ENCODE measurements at places on chromosomes 1 and 21.

DNA sequence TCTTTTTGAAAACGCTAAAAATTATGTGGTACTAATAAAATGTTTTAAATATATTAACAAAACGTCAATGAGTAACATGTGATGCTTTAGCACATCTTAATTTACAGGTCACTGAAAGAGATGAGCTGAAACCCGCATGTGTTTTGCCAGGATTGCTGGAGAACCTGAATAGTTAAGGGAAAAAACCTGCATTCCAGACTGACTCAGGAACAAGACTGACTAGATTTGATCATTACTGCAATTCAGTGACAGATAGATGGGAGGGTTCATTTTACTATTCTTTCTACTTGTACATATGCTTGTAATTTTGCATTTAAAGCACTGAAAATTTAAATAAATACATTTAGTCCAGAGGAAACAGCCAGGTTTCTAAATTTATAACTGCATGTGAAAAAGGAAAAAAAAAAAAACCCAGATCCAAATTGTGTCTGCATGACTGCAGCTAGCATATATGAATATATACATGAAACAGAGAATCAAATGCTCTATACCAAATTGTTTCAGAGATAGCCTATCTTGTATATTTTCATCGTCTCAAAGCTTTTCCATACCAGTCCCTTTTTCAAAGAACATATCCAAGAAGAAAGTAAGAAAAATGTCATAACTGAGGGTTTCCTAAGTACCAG lies 71.7 kb downstream of the APP start:
- no peak for DNase-seq

- no peak for DNase-seq
These were observed 128.5 kb upstream of the GALNT2 start for GRCh38 chr1:229938551-229938950.

GRCh38 chr1:225225681-225226080 lies 202.2 kb downstream of the LBR start:
- DNase-seq = no peak

- DNase-seq = no peak
These were observed 8.6 kb upstream of the SLC25A34 start for GRCh38 chr1:15727424-15727823.

- DNase-seq = peak; percentile 2
These were observed 153.8 kb downstream of the ACTL8 start for GRCh38 chr1:17908945-17909344.

DNA sequence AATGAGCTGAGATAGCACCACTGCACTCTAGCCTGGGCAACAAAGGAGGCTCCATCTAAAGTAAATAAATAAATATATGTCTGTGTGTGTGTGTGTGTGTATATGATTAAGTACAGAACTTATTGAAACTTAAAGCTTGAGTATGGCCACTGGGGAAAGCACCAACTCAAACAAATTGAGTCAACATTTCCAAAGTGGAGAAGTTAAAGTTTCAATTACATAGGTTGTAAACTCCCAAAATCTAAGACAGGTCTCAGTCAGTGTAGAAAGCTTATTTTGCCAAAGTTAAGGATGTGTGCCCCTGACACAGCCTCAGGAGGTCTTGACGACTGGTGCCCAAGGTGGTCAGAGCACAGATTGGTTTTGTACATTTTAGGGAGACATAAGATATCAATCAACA lies 458.9 kb upstream of the RGS18 start:
- DNase-seq = no peak

DNA sequence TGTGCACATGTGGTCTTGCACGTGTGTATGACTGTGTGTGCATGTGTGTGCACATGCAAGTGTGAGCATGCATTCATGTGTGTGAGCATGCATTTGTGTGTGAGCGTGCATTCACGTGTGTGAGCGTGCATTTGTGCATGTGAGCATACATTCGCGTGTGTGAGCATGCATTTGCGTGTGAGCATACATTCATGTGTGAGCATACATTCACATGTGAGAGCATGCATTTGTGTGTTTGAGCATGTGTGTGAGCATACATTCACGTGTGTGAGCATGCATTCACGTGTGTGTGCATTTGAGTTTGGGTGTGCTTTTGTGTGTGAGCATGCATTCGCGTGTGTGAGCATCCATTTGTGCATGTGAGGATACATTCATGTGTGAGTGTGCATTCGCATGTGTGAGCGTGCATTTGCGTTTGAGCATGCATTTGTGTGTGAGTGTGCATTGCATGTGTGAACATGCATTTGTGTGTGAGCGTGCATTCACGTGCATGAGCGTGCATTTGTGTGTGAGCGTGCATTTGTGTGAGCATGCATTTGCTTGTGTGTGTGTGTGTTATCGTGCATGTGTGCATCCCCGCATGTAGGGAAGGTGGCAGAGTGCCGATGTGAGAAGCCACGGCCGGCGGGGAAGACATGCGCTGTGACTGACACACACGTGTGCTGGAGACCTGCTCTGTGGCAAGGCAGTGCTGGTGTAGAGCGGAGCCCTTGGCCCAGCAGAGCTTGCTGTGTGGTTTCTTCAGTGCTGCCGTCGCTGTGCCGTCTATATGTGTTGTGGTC lies 18.2 kb downstream of the ITGB2 start:
- no peak for DNase-seq

GRCh38 chr1:222522105-222522915 lies 25.6 kb downstream of the HHIPL2 start:
- no peak for DNase-seq

DNA sequence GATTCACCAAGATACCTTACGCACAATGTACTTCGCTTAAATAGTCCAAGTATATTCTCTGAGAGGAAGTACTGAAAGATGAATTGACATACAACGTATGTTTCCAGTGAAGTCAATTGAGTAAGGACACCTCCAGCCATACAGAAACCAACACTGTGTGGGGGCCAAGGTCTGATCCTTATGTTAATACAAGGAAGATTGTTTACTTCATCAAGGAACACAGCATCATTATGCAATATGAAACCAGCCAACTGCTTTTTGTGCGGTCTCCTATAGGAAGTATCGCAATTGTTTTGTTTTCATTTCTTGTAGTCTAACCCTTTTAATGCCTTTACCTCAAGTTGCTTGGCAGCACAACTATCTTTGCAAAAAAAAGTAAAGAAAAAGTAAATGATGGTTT lies 28.2 kb upstream of the TEKT2 start:
- DNase-seq = peak; percentile 42

GRCh38 chr21:41111681-41112080 lies 56.3 kb upstream of the BACE2 start:
- no peak for DNase-seq

GRCh38 chr1:205658943-205659581 lies 21.2 kb downstream of the SLC45A3 start:
- DNase-seq = peak; percentile 82

DNA sequence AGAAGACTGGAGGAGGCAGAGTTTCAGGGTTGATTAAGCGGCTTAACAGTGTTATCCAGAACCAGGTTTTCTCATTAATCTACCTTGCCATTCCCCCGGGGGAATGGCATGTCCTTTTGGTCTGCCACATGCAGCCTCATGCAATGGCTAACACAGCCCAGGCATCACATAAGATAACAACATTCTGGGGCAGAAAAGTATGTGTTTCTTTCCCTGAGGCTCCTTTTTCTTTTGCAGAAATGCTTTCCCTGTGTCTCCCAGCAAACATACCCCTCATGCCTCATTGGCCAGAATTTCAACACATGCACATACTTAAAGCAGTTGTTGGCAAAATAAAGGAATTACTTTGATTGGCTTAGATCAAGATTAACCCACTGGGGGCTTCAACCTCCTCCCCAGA lies 98.6 kb downstream of the OMA1 start:
- DNase-seq = no peak

GRCh38 chr1:182635871-182636270 lies 31.7 kb upstream of the RGS16 start:
- no peak for DNase-seq

DNA sequence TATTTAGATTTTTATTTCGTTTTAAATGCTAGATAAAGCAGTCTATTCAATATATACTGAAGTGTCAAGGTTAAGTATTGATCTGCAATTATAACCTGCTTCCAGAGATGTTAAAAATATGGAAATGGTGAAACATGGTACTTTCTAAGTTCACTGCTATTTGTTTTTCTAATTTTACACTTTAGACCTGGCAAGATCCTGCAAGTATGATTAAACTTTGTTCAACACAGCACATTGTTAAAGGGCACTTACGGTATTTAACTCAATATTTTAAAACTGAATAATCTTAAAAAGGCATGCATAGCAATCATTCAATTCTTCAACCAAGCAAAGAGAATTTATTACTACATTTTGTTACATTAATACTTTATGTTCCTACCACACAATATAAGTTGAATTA lies 35.7 kb upstream of the ZZZ3 start:
- DNase-seq = no peak

DNA sequence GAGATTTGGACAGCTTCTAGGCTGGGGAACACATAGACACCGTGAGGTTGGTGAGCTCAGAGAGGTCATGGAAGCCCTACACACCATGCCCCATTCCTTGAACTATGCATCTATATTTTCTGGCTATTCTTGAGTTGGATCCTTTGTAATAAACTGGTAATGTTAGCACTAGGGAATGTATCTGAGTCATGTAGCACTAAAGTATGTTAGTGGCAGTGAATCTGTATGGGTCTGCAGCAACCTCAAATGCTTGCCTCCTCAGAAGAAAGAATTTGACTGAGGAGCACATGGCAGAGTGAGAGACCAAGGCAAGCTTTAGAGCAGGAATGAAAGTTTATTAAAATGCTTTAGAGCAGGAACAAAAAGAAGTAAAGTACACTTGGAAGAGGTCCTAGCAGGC lies 43.7 kb upstream of the LRRC7 start:
- no peak for DNase-seq

DNA sequence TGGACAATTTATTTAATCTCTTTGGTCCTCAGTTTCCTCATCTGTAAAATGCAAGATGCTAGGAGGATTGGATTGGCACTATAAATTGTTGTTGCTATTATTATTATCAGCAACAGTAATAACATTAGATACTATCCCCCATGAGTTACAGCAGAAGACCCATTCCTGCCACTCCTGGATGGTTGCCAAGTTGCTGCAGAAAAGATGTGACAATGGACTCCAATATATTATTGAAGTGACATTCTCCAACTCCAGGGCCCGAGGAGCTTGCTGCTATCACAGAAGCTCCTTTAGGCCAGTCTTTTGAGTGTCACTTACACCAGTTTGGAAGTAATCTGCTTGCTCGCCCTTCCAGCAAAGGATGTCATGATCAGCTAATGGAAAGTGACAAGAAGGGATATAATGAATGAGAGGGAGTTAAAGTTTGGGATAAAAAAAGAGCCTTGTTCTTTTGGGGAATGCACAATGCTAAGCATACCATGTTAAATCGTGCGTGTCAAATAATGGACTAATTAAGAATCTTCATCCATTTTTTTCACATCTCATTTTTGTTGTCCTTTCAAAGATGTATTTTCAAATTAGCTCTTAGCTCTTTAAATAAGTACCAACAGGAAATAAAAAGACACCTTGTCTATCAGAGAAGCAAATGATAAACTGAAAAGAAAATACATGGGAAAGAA lies 19.5 kb upstream of the PROX1 start:
- DNase-seq = no peak

DNA sequence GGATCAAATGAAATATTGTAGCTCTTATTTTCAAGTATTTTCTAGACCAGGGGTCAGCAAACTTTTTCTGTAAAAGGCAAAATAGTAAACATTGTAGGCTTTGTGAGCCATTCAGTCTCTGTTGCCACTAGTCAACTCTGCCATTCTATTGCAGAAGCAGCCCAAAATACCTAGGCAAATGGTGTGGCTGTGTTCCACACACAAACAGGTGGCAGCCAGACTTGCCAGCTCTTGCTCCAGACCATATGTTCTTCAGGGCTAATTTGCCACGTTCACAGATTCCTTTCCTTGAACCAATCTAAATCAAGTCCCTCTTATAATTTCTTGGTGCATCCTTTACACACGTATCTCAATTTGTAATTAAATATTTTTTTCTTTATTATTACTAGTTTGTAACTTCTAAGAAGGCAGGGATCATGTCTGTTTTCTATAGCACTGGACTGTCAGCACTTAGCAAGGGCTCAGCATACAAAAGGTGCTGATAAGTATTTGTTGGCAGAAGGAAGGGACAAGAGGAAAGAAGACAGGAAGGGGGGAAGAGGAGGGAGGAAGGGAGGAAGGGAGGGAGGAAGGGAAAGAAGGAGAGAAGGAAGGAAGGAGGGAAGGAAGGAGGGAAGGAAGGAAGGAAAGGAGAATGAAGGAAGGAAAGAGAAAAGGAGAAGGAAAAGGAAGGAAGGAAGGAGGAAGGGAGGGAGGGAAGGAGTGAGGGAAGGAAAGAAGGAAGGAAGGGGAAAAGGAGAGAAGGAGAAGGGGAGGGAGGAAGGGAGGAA lies 106.5 kb upstream of the EDEM3 start:
- no peak for DNase-seq

GRCh38 chr1:114286179-114286578 lies 132.5 kb upstream of the SYT6 start:
- no peak for DNase-seq

GRCh38 chr1:15762546-15762945 lies 4.0 kb downstream of the FBLIM1 start:
- no peak for DNase-seq

- DNase-seq = no peak
These were observed 10.1 kb upstream of the MATN1 start for GRCh38 chr1:30733493-30733892.

DNA sequence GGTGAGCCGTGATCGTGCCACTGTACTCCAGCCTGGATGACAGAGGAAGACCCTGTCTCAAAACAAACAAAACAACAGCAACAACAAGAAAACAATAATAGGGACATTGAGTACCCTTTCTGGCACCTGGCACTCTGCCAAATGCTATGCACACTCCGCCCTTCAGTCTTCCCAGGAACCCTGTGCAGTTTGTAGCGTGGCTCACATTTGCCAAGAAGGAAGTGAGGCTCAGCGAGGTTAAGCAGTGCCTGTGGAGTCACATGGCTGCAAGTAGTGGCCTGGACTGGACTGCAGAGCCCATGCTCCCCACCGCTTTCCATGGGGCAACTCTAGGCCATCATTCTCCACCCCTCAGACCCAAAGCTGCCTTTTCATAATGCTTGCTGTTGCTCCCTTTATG lies 5.3 kb upstream of the EVA1B start:
- DNase-seq = peak; percentile 88

- DNase-seq = no peak
These were observed 290.9 kb upstream of the FAM78B start for GRCh38 chr1:166457700-166458099.

DNA sequence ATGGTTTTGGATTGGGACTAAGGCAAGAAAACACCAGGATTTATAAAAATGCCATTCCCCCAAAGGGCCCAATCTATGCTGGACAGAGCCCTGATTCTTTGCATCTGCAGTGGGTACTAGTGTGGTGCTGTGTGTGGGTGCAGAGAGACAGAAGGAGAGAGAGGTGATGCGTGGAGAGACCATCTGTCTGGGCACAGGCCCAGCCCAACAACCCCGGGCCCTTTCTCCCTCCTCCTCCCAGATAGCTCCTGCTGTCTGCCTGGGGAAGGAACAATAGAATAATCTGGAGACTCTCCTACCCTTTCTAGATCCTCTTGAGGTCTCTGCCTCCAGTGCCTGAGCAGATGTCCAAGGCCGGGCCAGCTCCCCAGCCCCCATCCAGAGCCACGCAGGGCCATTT lies 15.1 kb downstream of the KIAA1614 start:
- no peak for DNase-seq

- DNase-seq = no peak
These were observed 124.1 kb upstream of the PAPPA2 start for GRCh38 chr1:176338877-176339276.

GRCh38 chr1:203152158-203153034 lies 23.2 kb downstream of the MYBPH start:
- no peak for DNase-seq

GRCh38 chr21:41612674-41613532 lies 104.9 kb upstream of the TMPRSS2 start:
- DNase-seq = peak; percentile 50

Measured in suppressor macrophage (primary cell).